GM12891 (cell line): ENCODE measurements at places on chromosomes 4 and X.

DNA sequence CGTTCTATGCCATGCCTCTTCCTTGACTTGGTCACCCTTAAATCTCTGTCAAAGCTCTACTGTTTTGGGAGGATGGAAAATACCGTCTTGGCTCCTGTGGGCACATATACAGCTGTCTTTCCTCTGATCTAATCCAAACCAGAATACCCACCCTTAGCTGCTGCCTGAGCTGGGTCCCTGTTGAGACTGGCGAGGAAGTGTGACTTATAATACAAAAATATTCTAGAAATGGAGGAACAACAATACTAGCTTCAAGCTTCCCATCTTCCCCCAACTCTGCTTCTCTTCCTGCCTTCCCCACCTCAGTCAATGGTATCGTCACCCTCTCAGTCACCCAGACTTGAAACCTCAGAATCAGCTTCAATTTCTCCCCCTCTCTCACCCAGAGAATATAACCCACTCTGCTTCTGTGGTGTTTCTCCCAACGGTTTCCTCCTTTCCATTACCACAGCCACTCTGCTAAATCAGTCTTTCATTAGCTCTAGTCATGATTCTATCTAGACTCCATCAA, 599 bp upstream of the IL2RG start:
- DNase-seq = no peak

GRCh38 chr4:172357006-172357540, 543.9 kb downstream of the GALNTL6 start:
- DNase-seq = no peak

GRCh38 chrX:13009273-13009672, 34.4 kb downstream of the TMSB4X start:
- DNase-seq = no peak

DNA sequence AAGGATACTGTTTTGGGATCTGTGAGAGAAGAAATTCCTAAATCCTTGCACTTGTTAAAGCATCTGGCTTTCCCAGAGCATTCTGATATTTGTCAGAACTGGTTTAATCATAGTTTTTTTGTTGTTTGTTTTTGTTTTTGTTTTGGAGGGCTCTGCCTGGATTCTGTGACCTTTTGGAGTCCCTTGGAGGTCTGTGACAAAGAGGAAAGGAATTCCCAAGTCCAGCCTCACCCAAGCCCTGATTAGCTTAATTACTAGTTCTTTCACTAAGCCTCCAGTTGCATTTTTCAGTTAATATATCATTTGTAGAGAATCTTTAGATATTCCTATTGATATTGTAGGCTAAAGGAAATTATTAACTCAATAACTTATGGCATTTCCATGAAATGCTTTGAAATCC, 711 bp downstream of the ACE2 start:
- no peak for DNase-seq

DNA sequence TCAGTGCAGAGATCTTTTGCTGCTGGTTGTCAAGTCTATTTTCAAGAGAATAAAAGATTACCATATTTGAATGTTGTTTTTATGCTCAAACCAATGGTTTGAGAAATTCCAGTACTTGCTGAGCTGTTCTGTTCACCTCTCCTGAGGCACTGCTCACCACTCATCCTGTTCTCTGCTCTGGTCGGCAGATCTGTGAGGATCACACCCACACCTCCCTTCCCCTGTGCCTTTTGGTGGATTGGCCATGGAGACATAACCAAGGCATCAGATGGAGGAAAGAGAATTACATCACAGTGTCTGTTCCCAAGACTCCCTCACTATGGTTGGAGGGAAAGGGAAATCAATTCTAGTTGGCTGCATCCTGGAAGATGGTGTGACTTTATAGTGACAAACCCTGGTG, 391.6 kb downstream of the ARHGAP24 start:
- DNase-seq = no peak

- DNase-seq = no peak
These were observed 7.1 kb upstream of the BGN start for GRCh38 chrX:153487590-153488071.

GRCh38 chr4:184268584-184269160, 51.0 kb upstream of the ENPP6 start:
- no peak for DNase-seq

- no peak for DNase-seq
These were observed 373.1 kb downstream of the NAF1 start for GRCh38 chr4:162793571-162793970.

GRCh38 chrX:153635788-153636668, 11.0 kb upstream of the DUSP9 start:
- no peak for DNase-seq

DNA sequence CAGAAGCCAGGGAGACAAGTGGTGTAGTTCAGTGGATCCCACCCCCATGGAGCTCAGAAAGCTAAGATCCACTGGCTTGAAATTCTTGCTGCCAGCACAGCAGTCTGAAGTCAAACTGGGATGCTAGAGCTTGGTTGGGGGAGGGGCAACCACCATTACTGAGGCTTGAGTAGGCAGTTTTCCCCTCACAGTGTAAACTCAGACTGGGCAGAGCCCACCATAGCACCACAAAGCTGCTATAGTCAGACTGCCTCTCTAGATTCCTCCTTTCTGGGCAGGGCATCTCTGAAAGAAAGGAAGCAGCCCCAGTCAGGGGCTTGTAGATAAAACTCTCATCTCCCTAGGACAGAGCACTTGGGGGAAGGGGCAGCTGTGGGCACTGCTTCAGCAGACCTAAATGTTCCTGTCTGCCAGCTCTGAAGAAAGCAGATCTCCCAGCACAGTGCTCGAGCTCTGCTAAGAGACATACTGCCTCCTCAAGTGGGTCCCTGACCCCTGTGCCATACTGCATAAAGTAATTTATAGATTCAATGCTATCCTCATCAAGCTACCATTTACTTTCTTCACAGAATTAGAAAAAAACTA, 163.2 kb downstream of the HHIP start:
- DNase-seq = no peak

GRCh38 chr4:150315175-150315574, 236.9 kb downstream of the DCLK2 start:
- DNase-seq = no peak

DNA sequence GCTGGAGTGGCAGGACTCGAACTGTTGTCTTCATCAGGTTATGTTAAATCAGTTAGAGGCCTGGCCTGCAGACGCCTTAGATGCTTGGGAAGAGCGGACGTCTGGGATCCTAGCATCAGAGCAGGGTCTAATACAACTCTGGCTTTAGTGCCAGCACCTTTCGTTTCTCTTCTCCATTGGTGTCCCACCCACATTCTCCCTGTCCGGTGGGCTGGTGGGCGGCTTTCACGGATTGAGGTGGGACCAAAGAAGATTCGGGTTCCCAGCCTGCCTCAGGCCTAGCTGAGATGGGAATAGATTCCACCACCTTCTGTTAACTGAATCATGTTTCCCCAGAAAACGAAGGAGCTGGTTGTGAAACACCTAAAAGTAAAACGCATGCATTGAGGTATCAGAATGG, 939 bp downstream of the PDK3 start:
- no peak for DNase-seq

DNA sequence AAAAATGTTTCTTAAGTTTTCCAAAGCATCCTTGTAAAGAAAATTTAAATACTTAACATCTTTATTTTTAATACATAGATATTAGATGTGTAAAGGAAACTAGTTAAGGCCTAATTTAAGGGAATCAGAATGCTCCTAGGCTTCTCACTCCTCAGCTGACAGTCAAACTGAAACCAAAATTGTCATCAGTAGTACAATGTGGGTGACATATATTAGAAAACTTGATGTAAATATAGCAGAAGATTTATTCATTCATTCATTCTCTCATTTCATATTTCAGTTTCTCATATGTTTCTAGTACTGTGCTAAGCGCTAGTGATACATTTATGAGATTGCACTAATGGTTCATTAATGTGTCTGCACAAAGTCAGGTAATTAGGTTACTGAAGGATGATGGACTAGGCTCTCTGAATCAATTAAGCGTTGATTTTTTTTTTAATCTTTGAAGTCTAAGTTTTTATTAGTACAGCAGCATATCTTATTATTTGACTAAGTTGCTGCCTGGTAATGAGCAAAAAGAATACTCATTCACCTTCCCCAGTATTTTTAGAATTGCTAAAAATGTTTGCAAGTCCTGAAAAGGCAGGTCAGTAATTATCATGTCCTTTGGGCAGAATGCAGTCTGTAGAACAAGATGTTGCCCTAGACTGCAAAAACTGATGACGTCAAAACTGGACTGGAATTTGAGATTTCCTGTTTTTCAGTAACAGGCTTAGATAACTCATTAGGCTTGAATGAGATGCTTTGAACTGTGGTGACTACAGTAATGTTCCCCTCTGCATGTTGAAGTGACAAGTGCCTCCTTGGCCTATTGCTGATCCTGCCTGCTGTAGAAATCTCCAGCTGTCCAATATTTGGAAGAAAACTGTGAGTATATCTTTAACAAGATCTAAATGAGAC, 128.7 kb downstream of the ARHGAP24 start:
- DNase-seq = no peak

DNA sequence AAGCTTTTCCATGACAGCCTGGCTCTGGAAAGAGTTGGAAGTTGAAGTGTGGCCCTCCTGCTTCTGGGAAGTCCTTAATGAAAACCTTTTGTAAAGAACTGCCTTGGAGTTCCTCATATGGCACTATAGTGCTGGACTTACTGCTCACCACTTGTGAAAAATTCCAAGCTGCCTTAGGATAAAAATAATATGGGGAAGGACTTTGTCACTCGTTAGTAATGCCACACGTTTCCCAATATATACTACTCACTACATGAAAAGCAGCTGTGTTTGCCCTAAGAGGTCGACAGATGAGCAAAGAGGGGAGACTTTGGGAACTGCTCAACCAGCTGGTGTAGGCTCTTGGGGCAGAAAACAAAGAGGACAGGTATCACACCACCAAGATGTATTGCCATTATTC, 11.7 kb downstream of the OPHN1 start:
- DNase-seq = no peak

DNA sequence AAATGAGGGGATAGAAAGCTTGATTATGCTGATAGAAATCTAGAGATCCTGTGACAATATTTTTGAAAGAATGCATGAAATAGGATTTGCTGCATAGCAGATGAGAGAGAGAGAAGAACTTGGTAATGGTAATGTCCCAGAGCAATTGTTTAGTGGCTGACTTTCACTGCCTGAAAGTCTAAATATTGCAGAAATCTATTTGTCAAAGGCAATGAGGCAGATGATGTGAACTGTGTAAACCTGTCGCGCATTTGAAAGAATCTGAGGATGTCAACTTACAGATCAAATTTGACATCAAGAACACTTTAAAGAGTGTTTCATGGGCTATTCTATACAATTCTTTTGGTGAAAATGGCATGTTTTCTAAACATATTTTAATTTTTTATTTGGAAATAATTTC, 133.6 kb downstream of the GPM6A start:
- no peak for DNase-seq

DNA sequence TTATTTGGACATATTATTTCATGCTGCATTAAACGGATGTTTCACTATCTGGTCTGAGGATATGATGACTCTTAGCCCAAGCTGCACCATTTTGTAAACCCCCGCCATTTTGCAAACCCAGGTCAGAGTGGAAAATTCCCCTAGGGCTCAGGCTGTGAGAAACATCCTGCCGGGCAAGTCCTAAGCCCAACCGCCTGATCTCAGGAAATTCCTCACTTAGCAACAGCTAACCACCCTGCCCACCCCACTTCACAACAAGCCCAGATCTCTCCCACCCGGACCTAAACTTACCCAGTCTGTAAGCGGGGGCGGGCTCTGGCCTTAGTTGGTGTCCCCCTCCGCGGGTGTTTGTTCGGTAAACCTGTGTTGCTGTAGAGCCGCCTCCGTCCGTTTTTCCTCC, 2747.1 kb downstream of the PCDH7 start:
- no peak for DNase-seq

DNA sequence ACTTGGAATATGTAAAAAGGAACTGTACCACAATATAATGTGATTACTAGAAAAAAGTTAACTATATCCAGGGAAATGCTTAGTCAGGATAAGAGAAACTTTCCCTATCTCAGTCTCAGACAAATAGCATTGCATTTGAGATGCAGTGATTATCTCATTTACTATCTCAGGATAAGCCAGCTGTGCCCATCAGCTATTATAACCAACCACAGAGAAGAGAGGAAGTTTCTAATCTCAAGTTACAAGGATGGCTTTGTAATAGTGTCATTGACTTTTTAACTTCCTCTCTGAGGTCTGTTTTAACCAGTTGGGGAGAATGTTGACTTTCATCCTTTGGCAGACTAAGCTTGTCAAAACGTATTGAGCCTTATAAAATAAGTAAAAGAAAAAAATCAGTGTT, 56.5 kb downstream of the SNX25 start:
- no peak for DNase-seq

DNA sequence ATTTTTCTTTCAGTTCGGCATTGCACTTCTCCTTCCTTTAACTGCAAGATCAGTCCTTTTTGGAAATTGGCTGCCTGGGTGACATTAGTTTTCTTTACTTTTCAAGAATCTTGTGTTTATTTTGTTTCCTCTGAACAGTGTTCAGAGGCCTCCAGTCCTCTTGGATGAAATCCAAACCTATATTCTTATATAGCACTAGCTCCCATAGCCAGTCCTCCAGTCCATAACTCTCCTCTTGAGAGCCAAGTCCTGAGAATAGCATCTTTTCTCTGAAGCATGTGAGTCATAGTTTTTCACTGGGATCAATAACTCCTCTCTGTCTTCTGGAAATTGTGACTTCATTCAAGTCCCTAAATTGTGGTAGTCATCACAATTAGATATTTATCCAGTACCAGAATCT, 357.5 kb downstream of the RAPGEF2 start:
- no peak for DNase-seq

- no peak for DNase-seq
These were observed 55.4 kb downstream of the ZNF827 start for GRCh38 chr4:145883101-145883694.

- no peak for DNase-seq
These were observed 65.1 kb downstream of the PPP3CA start for GRCh38 chr4:101282076-101282844.

DNA sequence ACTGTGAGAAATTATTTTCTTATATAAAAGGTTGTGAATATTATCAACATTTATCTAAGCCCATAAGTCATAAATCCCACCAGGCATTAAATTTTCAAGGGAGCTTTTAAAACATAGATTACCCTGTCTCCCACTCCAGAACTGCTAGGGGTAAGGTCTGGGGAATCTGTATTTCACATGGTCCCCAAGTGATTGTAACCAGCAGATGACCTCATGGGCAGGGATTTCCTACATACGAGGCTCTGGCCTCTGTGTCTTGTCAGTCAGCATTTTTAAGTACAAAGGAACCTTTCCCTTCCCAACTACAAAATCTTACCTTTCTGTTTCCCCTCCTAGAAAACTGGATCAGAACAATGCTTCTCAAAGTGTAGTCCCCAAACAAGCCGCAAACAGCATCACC, 188.6 kb downstream of the TSPAN5 start:
- no peak for DNase-seq

- DNase-seq = no peak
These were observed 200.4 kb downstream of the ARAP2 start for GRCh38 chr4:36043901-36044300.

- DNase-seq = no peak
These were observed 145.9 kb downstream of the PCDH19 start for GRCh38 chrX:100264200-100264599.

DNA sequence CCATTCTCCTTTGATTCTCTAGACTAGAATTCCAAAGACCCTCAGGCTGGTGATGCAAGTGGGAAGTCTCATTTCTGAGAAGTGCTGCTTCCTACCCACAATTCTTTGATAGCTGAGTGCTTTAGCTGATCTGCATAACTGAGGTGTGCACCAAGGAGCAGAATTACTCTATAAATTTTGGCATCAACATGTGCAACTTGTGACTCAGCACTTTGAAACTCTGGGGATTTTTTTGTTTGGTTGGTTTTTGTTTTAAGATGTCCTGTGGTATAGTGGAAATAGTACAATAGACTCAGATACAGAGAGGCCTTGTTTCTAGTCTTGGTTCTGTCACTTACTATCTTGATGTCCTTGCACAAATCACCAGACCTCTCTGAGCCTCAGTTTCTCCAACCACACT, 148.4 kb downstream of the AR start:
- no peak for DNase-seq
